ENCODE measurements at places on chromosomes 1 and 21.

DNA sequence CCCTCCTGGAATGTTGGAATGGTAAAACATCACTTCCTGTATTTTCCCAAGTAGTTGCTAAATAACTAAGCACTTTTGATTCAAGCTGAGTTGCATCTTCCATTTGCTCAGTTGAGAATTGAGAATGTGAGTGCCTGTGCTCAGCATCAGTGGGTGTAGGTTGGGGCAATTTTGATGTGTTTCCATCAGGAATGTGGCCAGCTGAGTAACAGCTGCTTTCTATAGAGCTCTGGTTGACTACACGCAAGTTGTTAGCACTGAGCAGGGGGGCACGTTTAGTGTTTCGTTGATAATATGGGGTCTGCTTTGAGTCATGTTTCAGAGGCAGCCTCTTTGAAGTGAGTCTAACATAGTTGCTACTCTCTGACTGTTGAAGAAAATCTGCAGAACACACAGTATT is 41.5 kb downstream of the LRRC53 start:
- ATAC-seq: no peak

- ATAC-seq: no peak
Observed at GRCh38 chr1:48686159-48686558, 90.5 kb downstream of the BEND5 start.

GRCh38 chr1:155537193-155537592 is 25.4 kb downstream of the ASH1L start:
- ATAC-seq: no peak

DNA sequence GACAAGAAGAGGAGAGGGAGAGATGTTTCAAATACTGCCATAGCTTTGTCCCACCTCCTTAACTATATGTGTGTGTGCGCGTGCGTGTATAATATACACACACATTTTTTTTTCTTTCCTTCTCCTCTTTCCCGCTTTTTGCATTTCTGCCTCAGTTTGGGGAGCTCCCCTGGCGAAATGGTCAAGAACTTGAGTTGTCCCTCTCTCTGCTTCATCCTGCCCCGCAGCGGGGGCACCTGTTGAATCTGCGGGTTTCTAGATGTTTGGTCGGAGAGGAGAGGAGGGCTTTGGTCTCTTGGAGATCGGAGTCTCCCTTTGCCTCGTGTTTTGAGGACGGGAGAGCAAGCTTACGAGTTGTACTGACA is 504 bp downstream of the SCCPDH start:
- ATAC-seq: peak; percentile 82

GRCh38 chr1:232593717-232594502 is 36.0 kb downstream of the SIPA1L2 start:
- peak; percentile 35 for ATAC-seq

DNA sequence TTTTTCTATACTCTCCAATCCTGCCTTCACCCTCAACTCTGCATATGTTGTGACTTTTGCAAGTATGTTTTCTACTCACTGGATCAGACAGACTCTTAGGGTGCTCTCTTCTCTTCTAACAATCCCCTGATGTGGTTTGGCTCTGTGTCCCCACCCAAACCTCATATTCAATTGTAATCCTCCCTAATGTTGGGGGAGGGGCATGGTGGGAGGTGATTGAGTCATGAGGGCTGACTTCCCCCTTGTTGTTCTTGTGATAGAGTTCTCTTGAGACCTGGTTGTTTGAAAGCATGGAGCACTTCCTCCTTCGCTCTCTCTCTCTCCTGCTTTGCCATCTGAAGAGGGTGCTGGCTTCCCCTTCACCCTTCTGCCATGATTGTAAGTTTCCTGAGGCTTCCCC is 148.9 kb upstream of the IGSF21 start:
- ATAC-seq: no peak

DNA sequence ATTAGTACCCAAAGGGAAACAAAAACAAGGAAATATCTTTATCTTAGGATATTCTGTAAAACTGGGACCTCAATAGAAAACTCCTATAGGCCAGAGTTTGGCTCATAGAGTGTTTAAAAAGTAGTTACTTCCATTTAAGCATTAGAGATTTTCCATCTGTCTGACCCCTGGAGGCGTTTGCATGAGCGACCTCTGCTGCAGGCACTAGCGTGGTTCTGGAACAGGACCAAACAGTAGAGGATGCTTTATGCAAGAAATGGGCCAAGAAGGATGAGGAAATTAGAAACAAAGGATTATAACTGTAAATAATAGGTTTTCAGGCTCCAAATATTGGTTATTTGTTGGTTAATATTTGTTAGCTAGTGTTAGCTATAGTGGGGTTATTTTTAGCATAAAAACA is 5.7 kb downstream of the ZBTB40 start:
- no peak for ATAC-seq

- ATAC-seq: no peak
Observed at GRCh38 chr1:222622765-222623164, 4.9 kb downstream of the MIA3 start.

GRCh38 chr1:100361511-100362089 is 9.3 kb downstream of the CDC14A start:
- ATAC-seq: no peak

DNA sequence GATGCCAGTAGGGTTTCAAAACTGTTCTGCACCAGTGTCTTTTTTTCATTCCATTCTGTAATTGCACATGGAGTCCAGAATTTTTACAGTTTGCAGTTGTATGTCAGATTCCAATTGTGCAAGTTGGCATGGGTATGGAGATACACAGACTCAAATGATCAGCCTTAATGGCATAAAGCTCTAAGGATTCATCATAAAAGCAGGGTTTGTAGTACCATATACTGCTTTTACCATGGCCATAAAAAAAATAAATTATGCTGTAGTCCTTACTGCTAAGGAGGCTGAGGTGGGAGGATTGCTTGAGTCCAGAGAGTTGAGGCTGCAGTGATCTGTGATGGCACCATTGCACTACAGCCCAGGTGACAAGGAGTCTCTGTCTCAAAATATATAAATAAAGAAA is 10.3 kb downstream of the MTARC1 start:
- no peak for ATAC-seq

DNA sequence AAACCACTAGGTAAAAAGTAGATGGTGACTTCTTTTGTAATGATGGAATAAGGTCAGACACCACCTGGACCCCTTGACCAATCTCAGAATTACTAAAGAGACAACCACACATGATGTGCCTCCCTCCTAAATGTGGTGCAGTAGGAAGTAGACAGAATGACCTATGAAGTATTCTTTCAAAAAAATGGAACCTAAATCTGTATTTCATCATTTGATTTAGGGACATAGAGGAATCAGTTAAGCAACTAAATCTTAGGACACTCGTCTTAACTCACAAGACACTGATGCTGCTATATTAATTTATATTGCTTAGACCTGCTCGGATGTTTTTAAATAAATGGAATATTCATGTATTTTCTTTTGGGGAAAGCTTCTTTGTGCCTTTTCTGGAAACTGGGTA is 80.9 kb upstream of the IRF2BP2 start:
- ATAC-seq: no peak

DNA sequence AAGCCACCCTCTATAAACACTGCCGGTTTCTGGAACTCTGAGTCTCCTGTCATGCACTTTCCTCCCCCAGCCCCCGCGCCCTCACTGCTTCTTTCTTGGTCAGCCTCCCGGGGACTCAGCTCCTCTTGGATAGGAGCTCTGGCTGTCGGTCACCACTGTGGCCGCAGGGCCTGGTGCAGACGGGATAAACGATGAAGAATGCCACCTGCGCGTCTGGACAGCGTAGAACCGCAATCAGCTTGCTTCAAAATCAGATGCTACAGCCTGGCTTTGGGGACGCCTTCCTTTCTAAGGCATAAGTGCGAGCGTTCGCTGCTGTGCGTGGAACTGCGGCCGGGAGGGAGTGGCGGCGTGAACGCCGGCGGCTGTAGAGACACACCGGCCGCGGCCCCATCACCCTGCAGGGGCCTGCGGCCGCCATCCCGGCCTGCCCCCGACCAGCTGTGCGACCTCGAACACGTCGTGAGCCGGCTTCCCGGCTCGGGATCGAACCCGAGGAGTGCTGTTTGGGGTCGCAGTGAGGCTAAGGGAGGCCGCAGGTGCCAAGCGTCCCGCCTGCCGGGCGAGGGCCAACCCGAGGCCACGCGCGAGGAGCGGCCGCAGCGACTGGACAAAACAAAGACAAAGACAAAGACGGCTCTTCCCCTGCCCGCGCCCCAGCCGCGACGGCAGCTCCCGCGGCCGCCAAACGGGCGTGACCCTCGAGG is 688 bp downstream of the PTTG1IP start:
- ATAC-seq: peak; percentile 4

- ATAC-seq: no peak
Observed at GRCh38 chr1:29382851-29383745, 146.8 kb downstream of the PTPRU start.

- no peak for ATAC-seq
Observed at GRCh38 chr1:46553506-46553905, 2.1 kb upstream of the KNCN start.

DNA sequence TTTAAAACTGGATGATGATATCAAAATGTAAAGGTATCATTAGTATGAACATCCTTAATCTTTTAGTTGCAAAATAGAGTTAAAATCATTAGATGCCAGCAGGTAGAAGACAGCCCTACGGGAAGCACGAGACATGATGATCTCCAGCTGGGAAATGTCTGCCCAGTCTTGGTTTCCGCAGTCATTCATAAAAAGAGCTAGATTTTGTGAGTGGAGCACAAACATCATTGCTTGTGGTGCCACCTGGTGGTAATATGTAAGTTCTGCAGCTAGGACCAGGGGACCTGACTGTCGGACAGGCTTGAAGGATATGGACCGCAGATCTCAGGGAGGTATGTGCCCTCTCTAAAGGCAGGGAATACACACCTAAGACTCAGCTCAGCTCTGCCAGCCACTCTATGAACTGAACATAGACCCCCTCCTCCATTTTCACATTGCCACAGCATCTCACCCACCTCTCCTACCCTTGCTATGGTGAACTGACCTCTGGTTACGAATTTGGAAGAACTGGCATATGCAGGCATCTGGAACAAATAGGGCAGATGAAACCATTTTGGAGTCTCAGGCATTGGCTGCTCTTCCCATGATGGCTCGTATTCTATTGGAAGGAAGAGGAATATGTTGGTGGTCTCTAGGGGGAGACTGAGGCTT is 9.2 kb downstream of the FCMR start:
- peak; percentile 81 for ATAC-seq

DNA sequence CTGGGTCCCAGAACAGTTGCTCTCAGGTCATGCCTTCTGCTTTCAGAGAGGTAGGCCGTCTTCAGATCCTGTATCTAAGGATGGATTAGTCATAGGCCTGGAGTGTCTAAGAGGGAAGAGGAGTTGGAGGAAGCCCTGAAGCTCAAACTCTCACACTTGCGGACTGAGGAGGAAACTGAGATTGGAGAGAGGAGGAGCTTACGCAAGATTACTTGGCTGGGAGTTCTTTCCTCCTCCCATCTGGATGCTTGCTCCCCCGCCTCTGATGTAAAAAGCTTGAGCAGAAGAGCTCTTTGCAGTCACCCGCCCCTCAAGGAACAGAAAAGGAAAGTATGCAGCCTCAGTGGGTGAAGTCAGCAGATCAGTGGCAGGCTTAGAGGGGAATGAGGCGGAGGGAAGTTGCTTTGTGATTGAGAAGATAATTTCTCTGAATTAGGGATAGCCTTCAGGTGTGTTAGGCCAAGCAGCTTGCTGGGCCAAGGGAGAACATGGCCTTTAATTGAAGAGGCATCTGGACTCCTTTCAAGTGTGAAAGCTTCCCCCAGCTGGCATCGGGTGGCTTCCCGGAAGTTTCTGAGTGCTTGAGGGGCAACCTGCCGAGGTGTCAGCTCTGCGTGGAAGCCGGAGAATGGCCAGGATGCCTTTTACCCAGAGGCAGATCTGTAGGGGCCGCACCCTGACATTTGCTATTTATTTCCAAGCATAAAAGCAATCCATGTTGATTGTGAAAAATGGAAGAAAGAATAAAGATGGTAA is 6.6 kb downstream of the ADORA1 start:
- no peak for ATAC-seq

DNA sequence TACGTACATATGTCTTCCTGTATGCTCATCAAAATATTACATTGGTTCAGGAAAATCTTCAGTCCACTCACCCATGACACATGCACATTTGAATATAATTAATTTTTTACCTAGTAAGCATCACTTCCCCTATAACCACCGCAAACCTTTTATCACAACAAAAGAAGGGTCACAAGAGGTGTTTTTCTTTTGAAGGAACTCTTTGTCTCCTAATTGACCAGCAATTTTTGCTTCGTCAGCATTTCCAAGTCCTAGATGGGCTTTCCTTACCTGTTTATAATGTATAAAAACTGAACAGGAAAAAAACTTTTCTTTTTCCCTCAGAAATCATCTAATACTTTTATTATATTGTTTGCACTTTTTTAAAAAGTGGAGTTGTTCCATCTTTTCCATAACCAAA is 631.3 kb downstream of the PLA2G4A start:
- ATAC-seq: no peak

DNA sequence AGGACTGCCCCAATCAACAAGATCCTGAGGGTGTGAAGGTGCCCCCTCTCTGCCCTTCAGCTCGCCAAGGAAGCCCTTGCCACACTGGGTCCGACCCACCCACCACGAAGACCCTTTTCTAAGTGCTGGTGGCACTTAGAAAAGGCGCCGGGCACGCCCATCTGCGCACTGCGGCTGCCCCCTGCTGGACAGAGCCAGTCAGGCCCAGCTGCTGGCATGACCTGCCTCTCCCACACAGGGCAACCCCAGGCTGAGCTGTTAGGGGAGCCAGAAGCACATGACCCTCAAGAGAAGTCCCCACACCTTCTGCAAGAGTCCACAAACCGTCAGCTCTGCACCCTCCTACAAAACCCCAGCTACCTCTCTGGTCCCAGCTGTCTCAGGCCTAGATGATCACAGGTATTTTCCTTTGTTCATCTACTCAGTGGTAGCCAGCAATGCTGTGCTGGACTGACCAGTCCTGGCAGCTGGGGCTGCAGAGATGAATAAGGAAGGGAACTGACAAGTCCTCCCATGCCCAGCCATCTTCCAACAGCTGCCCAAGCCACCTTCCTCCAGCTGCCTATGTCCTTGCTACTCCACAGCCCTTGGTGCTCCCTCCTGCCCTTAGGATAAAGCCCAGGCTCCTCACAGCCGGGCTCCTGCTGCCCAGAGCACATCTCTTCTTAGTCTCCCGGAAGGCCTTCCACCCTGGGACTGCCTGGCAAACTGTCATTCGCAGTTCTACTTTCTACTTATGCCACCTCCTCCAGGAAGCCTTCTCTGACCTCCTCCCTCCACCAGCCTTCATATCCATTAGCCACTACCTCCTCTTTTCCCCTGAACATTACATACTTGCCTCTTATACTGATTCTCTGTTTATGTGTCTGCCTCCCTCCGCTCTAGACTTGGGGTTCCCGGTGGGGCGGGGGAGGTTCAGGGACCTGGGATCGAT is 39.8 kb upstream of the ZC3H12A start:
- peak; percentile 95 for ATAC-seq

GRCh38 chr1:36268981-36269380 is 37.2 kb upstream of the SH3D21 start:
- no peak for ATAC-seq

DNA sequence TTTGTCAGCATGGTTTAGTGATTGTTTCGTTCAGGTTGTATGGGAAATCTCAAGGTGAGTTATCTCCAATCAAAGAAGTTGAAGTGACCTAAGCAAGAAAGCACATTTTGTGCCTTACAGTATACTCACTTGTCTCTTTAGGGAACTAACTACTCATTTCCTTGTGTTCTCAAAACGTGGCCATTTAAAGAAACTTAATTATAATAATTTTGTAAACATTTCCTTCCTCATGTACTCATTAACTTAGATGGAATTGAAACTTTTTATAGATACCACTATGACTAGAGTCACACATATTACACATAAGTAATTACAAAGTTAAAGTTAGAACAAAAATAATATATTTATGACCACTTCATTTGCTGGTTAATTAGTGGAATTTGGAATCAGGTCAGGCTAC is 552.6 kb downstream of the MRPL39 start:
- no peak for ATAC-seq

GRCh38 chr1:65112811-65113210 is 35.2 kb upstream of the AK4 start:
- no peak for ATAC-seq

- ATAC-seq: no peak
Observed at GRCh38 chr1:147337040-147337630, 94.7 kb downstream of the CHD1L start.

Data from SK-N-SH treated with all-trans-retinoic acid at 6 μM for 48 hours (cell line).